Stimulated activated CD8-positive, alpha-beta memory T cell treated with anti-CD3 and anti-CD28 coated beads, Interleukin-15, amount 100 ng/mL, for 24 hours (primary cell): ENCODE measurements at places on chromosomes 7 and 10.

DNA sequence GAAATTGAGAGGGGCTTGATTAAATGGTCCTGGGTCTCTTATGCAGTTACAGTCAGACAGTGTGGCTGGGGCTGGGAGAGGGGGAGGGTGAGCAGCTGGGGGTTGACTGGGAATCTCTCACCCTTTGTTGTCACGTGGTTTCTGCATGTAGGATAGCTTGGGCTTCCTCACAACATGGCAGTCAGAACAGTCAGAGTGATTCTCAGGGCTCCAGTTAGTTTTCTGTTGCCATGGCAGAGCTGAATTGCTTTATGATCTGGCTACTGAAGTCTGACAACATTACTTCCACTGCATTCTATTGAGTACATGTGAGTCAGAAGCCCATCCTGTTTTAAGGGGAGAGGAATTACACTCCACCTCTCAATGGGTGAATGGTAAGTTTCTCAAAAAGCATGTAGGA lies 102.7 kb downstream of the WDR11 start:
- DNase-seq: no peak

DNA sequence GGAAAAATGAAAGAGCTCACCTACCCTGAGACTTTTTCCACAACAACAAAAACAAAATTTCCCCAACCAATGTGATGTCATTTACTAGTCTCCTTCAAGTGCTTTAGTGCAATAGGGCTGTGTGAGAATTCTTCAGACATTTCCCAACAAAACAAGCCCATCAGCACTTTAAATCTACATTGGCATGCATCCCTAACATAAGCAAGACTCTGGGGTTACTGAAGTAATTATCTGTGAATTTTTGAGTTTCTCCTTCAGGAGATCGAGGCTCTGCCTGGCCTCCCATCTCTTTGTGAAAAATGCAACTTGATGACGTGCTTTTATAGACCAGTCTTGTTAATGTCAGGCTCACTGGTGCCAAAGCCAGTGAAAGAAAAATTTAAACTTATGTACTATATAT lies 255.6 kb downstream of the GFRA1 start:
- no peak for DNase-seq

DNA sequence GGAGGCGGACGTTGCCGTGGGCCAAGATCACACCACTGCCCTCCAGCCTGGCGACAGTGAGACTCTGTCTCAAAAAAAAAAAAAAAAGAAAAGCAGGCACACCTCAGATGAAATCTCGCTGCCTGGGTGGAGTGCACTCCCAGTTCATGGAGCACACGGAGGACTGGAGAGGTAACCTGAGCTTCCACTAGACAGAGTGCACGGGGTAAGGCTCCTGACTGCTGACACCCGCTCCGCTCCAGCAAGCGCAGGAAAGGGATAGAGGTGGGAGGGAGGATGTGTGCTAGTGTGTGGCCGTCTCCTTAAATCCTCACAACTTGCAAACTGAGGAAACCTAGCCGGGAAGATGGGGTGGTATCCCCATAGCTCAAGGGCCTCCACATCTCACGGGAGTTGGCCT lies 50.8 kb downstream of the FAM53B start:
- no peak for DNase-seq

DNA sequence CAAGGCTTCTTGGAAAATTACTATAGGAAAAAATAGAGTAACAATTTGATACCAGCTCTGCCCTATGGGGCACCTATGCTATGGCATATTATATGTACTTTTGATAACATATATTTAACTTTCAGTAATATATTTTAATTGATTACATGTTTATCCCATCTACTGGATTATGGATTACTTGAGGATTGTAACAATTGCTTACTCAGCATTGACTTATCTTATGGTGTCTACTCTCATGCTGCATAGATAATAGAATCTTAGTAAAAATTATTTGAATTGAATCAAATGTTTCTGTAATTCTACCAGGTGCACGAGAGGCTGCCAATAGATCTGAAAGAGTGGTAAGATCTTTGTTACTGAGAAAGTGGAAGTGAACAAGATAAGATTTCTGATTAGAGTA lies 57.8 kb upstream of the CALCR start:
- DNase-seq: no peak

- DNase-seq: no peak
These were observed 114.5 kb downstream of the NKX6-2 start for GRCh38 chr10:132671228-132672154.

DNA sequence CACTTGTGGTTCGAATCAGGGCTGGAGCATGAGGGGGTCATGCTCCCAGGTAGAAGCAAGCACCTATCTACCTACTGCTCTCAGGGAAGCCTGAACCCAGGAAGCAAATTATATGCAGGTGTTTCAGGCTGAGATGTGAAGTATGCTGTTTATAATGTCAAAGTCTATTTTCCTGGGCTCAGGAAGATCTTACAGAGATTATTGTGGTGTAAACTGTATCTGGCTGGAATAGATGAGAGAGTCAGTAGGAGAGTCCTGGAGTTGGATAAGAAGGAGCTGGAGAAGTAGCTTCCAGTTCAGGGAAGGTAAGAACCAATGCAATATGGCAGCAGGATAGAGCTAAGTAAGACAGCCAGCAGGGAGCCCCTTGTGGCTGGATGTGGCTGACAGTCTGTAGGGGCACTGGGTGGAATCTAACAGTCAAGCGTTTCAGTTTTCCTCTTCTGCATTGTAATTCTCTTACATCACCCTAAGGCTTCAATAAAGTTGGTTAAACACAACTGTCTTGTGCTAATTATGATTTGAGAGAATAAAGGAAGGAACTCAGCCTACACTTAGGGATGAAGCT lies 105.9 kb upstream of the EEPD1 start:
- no peak for DNase-seq

DNA sequence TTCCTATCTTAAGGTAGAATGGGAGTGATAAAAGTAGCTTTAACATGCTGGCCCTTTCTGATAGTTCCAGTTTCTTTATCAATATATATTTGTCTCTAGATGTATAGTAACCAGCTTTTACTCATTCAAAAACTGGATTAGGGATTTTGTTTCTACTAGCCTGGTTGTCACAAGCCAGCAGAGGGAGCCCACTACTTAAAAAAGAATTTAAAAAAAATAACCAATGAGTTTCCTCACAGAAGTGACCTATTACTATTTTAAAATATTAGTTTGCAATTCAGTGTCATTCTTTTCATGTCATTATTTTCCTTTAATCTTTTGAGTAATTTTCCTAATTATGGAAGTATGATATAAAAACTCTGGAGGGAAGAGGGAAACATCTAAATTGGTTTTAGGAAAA lies 142.1 kb downstream of the PHTF2 start:
- DNase-seq: no peak

DNA sequence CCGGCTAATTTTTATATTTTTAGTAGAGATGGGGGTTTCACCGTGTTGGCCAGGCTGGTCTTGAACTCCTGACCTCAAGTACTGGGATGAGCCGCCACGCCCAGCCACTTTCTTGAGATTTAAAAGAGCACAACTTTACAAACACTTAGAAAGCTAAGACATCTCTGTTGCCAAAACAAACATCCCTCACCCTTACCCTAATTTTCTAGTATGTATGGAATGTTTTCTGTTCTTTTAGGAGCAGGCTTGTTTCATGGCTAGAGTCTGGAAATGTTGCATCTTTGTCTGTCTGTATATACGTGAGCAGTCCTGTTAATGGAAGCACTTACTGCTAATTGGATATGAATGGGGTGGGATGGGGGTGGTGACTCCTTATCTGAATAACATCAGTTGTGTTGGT lies 2.9 kb downstream of the OLAH start:
- DNase-seq: no peak

GRCh38 chr7:140358412-140359051 lies 39.8 kb downstream of the SLC37A3 start:
- no peak for DNase-seq

DNA sequence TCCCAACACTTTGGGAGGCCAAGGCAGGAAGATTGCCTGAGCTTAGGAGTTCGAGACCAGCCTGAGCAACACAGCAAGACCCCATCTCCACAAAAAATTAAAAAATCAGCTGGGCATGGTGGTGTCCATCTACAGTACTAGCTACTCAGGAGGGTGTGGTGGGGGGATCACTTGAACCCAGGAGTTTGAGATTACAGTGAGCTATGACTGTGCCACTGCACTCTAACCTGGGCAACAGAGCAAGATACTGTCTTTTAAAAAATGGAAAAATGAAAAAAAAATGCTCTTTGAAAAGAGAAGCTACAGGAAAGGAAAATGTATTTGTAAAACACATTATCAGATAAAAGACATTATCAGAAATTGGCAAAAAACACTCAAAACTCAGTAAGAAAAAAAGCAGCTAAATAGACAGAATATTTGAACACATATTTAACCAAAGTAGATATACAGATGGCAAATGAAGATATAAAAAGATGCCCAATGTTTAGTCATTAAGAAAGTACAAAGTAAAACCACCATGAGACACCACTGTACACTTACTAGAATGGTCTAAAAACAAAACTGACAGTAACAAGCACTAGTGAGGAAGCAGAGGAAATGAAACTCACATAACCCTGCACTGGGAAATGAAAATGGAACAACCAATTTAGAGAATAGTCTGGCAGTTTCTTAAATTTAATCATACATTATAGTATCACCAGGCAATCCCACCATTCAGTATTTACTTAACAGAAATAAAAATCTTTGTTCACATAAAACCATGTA lies 40.5 kb downstream of the NRBF2 start:
- no peak for DNase-seq

DNA sequence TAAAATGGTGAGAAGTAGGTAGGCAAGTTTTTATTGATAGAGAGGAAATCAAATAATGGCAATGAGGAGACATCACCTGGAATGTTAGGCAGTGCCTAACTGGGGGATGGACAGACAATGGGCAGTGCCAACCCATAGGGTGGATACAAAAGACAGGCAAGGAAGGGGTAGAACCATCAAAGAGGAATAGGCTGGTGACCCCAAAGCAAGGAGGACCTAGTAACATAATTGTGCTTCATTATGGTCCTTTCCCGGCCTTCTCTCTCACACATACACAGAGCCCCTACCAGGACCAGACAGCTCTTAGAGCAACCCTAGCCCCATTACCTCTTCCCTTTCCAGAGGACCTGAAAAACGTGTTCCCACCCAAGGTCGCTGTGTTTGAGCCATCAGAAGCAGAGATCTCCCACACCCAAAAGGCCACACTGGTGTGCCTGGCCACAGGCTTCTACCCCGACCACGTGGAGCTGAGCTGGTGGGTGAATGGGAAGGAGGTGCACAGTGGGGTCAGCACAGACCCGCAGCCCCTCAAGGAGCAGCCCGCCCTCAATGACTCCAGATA lies 30.0 kb downstream of the PRSS2 start:
- DNase-seq: no peak

- no peak for DNase-seq
These were observed 7.6 kb upstream of the ARMS2 start for GRCh38 chr10:122446668-122447423.

DNA sequence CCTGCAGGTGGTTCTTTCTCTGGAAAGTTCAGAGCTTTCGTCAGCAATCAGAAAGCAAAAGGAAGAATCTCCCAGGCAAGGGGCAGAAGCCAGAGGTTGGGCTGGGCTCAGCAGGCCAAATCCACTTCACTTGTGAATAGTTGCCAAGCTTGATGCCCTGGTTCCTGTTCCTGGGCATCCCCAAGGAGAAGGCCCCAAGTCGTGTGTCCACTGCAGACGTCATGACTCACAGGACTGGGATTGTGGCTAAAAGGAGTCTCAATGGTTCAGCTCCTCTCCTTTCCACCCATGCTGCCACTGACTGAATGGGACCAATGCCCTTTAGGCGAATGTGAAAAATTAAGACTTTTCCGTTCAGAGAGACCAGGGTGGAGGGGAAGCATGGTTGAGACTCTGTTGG lies 38.6 kb upstream of the TRIM8 start:
- no peak for DNase-seq

DNA sequence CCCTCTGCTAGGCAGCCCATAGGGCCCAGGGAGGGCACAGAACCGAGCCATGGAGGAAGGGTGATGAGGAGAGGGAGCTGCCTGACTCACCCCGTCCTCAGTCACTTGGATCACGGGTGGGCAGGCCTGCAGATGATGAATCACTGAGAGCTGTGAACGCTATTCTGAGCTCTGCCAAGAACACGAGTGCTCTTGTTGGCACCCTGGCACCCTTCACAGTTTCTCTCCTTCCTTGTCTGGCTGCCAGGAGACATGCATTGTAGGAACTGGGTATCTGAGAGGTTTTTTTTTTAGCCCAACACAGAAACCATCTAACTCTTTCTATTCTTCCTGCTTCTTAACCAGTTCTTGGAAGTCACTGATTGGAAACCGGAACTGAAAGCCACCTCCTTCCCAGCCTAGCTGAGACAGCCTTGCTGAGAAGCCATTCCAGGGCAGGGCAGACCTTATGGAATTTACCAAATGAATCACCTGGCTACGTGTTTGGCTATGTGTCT lies 82.1 kb downstream of the SLC37A3 start:
- DNase-seq: no peak

DNA sequence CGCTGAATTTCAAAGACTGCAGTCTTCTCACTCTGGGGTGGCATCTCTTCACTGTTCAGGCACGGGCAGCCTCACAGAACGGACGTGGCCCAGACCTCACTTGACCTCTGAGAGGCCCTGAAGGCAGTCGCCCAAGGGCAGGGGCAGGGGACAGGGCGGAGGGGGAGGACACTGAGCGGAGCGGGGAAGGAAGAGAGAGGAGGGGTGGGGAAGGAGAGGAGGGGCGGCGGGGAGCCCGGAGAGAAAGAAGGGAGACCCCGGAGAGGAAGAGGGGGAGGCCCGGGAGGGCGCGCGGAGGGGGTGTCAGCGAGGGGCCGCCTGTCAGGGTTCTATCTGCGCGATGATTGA lies 58.7 kb upstream of the COMTD1 start:
- DNase-seq: no peak
